Activated CD4-positive, alpha-beta T cell treated with anti-CD3 and anti-CD28 coated beads, Interleukin-2, amount 10 ng/mL, durations not matched to agents 7 days and 5 days (primary cell): ENCODE measurements at places on chromosomes 12 and 14. TPM values are rescaled to one million over a fixed set of nuclear protein-coding genes. Genes with fewer than 3 reads are reported as not detected.

IGF1 gene
- total RNA-seq: 0.19 TPM

KRT7 gene
- total RNA-seq: 2.2 TPM

FERMT2 gene
- total RNA-seq: 0.25 TPM

EFS gene
- total RNA-seq: not detected

- H3K4me3 ChIP-seq: no peak overlapping the region
- DNase-seq: no peak
- H3K4me1 ChIP-seq: peaks cover 14% of the 10 kb centered on the region
Measured at GRCh38 chr14:96827290-96827689, 30.1 kb downstream of the VRK1 start.

- no peaks in the 10 kb centered on the region for H3K36me3 ChIP-seq
- no peaks in the 10 kb centered on the region for H3K4me1 ChIP-seq
- H3K27ac ChIP-seq: no peak overlapping the region
- DNase-seq: no peak
- H3K4me3 ChIP-seq: no peak overlapping the region
- no peaks in the 10 kb centered on the region for H3K27me3 ChIP-seq
Measured at GRCh38 chr12:119145367-119145766, 33.4 kb upstream of the HSPB8 start.

DNA sequence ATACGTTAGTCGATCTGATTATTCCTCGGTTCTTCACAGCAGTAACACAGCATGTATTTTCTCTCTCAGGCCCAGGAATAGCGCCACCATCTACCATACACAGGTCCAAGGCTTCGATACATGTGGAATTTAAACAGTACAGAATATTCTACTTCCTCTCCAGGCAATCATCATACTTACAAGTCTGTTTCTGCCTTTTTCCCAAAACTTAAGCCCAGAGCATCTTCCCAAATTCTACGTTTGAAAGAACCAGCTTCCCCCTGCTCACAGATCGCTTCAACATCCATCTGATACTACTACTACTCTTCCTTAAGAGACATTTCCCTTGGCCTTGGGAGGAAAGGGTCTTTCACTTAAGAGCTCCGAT lies 626 bp downstream of the TXNDC16 start:
- peak overlapping the region; percentile 84 for H3K4me3 ChIP-seq
- peaks cover 35% of the 10 kb centered on the region for H3K4me1 ChIP-seq
- H3K27ac ChIP-seq: peak overlapping the region; percentile 93
- peaks cover 20% of the 10 kb centered on the region for H3K27me3 ChIP-seq
- H3K36me3 ChIP-seq: peaks cover 7% of the 10 kb centered on the region
- no peak for DNase-seq

DNA sequence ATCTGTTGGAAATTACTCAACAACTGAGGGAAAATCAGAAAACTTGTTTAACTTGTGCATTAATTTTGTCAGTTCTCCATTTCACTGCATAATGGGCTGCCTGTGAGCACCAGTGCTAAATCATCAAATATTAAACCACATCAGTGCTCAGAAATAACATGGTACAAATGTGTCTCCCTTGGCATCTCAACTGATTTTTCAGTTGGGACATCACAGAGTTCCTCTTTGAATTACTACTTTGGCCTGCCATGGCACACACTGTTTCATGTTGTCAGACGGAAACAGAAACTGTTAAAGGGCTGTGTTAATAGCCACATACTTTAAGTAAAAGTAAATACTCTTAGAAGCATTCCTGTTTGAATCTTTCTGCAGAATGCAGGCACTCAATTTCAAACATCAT lies 42.1 kb upstream of the STRN3 start:
- no peaks in the 10 kb centered on the region for H3K27me3 ChIP-seq
- no peak for DNase-seq
- H3K4me3 ChIP-seq: no peak overlapping the region
- H3K27ac ChIP-seq: no peak overlapping the region
- no peaks in the 10 kb centered on the region for H3K4me1 ChIP-seq

DNA sequence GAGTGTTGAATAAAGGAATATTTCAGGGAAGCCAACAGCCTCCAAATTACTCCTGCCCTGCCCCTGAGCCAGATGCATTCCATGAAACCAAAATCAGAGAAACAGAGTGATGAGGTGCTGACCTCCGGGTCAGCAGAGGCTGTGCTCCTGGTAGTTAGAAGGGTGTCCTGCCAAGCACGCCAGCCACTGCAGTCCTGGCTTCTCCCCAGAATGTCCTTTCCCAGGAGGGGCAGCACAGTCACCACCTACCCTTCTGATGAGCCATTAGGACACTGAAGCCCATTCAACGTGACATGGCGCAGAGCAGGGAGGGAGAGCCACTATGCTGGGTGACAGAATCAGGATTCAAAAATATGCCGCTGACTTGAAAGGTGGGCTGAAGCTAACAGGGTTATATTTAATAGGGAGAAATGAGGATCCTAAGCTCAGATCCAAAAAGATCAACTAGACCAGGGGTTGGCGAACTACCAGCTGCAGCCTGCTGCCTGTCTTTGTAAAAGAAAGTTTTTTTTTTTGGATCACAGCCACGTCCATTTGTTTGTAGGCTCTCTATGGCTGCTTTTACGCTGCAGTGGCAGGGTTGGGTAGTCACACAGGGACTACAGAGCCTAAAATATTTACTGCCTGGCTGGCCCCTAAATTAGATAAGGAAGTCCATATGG lies 34.5 kb upstream of the PLEK2 start:
- H3K4me1 ChIP-seq: no peaks in the 10 kb centered on the region
- no peak for DNase-seq
- H3K27me3 ChIP-seq: peaks cover 18% of the 10 kb centered on the region

- H3K36me3 ChIP-seq: no peaks in the 10 kb centered on the region
- DNase-seq: no peak
- H3K27me3 ChIP-seq: peaks cover 3% of the 10 kb centered on the region
Measured at GRCh38 chr12:66877925-66878324, 199.0 kb upstream of the GRIP1 start.

- no peaks in the 10 kb centered on the region for H3K27me3 ChIP-seq
- no peak overlapping the region for H3K4me3 ChIP-seq
- no peak overlapping the region for H3K27ac ChIP-seq
- peaks cover 29% of the 10 kb centered on the region for H3K4me1 ChIP-seq
Measured at GRCh38 chr12:49838973-49839633, 3.8 kb downstream of the BCDIN3D start.

- peak overlapping the region; percentile 89 for H3K27ac ChIP-seq
- peaks cover 29% of the 10 kb centered on the region for H3K36me3 ChIP-seq
- H3K27me3 ChIP-seq: peaks cover 6% of the 10 kb centered on the region
Measured at GRCh38 chr12:110280392-110280778, 662 bp upstream of the ATP2A2 start.

- no peaks in the 10 kb centered on the region for H3K27me3 ChIP-seq
- peaks cover 75% of the 10 kb centered on the region for H3K4me1 ChIP-seq
- DNase-seq: no peak
Measured at GRCh38 chr14:101824339-101824727, 62.8 kb downstream of the PPP2R5C start.

- peaks cover 59% of the 10 kb centered on the region for H3K4me1 ChIP-seq
- H3K4me3 ChIP-seq: no peak overlapping the region
- H3K27me3 ChIP-seq: no peaks in the 10 kb centered on the region
- H3K27ac ChIP-seq: no peak overlapping the region
Measured at GRCh38 chr12:94170690-94171594, 22.6 kb downstream of the PLXNC1 start.

DNA sequence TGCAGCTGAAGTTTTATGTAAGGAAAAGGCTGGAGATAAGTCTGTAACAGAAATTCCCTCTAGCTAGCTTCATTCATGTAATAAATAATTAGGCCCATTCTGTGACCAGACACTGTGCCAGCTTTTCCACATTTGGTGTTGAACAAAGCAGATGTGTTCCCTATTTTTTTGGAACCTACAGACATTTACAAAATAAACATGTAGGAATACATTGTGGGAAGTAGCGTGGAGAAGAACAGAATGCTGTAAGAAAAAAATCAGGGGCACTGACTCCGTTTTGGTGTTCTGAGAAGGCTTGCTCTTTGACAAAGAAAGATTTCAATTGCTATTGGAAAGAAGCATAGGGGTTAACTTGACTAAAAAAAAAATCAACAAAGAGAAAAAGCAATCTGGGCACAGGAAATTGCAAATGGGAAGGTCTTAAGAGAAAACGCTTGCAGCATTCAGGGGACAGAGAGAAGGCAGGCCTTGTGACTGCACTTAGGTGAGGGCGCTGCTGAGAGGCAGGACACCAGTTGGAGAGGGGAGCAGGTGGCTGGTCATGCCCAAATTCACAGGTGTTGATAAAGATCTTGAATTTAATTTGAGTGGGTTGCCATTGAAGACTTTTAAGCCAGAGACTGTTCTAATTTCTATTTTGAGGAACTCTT lies 4.0 kb downstream of the FAR2 start:
- no peak overlapping the region for H3K27ac ChIP-seq
- no peak for DNase-seq

DNA sequence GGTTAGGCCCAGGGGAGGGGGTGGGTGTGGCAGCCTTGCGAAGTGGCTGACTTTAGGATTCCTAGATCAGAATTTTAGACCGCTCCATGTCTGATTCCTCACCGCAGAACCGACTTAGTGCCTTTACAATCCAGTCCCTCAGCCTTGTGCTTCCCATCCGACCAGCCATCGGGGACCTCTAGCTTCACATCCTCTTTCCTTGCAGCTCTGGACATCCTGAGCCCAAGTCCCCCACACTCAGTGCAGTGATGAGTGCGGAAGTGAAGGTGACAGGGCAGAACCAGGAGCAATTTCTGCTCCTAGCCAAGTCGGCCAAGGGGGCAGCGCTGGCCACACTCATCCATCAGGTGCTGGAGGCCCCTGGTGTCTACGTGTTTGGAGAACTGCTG lies 557 bp downstream of the COPS7A start:
- H3K4me3 ChIP-seq: peak overlapping the region; percentile 89
- H3K27ac ChIP-seq: peak overlapping the region; percentile 92
- peak; percentile 42 for DNase-seq
- peaks cover 24% of the 10 kb centered on the region for H3K4me1 ChIP-seq
- H3K36me3 ChIP-seq: peaks cover 3% of the 10 kb centered on the region
- H3K27me3 ChIP-seq: no peaks in the 10 kb centered on the region

DNA sequence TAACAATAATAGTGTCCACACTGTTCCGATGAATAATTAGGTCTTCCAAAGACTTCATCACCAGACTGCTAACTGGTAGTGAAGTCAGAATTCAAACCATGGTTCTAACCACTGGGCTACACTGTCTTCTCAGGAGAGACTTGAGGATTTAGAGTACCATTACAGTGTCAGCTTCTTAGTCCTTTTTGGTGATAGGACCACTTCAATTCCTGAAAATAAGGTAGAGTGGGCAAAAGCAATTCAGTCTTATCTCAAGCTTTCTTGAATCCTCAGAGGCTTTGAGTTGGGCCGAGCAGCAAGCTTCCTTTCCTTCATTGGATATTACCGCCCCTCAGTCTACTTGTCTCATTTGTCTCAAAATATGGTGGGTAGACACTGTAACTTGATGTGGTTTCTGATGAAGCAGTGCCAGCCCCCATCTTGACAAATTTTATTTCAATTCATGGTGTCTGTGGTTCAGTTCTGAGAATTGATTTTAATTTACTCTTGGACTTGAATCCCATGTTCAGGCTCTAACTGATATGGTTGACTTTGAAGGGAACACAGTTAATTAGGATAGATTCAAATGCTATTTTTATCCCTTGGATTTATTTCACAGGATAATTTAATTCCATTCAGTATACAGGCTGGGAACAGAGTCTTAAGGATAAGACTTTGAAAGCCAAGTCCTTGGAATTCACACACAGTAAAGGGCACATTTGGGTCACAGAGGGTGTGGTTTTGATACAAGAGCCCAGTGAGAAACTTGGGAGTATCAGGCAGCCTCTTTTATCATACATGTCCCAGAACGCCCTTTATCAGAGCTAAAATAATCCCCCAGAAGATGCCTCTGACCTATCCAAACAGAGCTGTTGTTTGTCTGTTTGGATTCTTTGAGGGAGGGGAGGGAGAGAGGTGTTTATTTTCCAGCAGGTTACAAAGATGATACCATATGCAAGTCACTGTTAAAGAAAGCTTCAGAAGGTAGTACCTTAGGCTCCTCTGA lies 167.3 kb downstream of the PRKCH start:
- H3K36me3 ChIP-seq: peaks cover 59% of the 10 kb centered on the region
- H3K27me3 ChIP-seq: no peaks in the 10 kb centered on the region
- H3K4me3 ChIP-seq: no peak overlapping the region
- H3K4me1 ChIP-seq: peaks cover 25% of the 10 kb centered on the region
- DNase-seq: no peak
